Activated CD8-positive, alpha-beta memory T cell treated with anti-CD3 and anti-CD28 coated beads for 4 hours (primary cell): ENCODE measurements at places on chromosomes 4 and X.

GRCh38 chr4:25051534-25051933 lies 20.8 kb upstream of the LGI2 start:
- DNase-seq = no peak

DNA sequence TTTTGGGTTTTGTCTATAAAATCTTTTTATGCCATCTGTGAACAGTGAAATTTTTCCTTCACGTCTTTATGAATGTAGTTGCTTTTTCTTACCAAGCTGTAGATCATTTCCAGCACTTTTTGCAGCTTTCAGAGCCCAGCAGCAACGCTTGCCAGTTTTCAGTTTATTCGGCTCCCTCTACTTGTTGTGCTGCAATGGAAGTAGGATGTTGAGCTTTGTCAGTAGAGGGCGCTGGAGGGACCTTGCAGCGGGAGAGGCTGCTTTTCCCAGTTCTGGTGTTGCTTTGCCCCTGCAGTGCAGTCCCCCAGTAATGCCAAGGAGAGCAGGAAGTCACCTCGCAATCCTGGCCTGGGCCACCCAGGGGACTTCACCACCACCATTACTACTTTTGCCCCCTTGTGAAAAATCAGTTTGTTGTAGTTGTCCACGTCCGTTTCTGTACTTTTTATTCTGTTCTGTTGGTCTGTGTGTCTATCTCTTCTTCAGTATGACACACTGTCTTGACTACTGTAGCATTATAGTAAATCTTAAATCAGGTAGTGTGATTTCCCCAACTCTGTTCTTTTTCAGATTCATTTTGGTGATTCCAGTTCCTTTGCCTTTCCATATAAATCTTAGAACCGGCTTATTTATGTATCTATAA lies 21.8 kb downstream of the CMC4 start:
- no peak for DNase-seq

- DNase-seq = no peak
Observed at GRCh38 chr4:6900956-6901355, 8.7 kb upstream of the TBC1D14 start.

GRCh38 chrX:19791562-19791961 lies 95.8 kb downstream of the SH3KBP1 start:
- no peak for DNase-seq

DNA sequence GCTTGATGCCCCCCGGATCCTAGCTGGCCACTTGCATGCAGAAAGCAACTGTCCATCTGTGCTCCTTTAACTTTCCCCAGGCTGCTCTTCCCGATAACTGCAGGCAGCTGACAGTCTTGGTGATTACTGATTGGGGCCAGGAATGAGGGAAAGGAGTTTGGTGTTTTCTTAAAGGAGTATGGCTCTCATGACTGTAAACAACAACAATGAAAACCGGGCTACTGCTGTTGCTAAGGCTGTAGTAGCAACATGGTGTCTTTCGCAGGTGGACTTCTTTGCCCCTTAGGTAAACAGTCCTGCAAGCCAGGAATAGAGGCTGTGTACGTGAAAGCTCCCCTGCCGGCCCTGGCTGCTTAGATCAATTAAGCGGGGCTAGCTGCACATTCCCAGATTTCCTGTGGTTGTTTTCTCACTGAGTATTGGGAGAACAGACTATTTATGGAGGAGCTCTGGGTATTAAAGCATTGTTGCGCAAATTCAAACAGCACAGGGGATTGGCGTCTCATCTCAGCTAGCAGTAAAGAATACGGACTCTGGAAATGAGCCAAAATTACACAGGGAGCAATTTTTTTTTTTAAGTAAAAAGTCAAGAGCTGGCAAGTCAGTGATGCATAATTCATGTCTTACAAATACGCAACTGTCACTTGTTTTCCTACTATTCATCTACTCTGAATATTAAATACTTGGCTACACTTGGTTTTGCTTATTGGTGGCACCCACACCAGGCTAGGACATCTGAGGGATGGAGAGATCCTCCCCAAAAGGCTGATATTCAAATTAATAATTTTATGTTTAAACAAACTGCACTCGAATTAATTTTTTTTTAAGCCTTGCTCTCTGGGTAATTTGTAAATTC lies 61.6 kb upstream of the NAP1L5 start:
- DNase-seq = no peak

- no peak for DNase-seq
Observed at GRCh38 chrX:1779626-1780025, 164.8 kb downstream of the ASMT start.

GRCh38 chr4:184621518-184621917 lies 27.7 kb downstream of the CASP3 start:
- no peak for DNase-seq

DNA sequence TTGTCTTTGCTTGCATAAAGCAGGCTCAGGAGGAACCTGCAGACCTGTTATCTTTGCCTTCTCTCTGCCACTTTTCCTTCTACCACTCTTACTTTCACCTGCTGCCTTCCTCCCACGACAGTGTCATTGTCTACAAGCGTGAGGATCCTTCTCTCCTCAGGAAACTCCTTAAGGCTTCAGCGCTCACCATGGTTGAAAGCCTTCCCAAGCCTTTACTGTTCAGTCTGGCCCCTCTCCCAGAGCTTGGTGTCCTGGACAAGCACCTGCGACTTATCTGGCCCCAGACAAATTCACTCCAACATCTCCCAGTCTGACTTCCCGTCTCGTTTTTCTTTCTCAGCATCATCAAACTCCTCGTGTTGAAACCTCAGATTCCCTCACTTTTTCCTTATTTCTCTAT lies 31.0 kb downstream of the CC2D2A start:
- no peak for DNase-seq

DNA sequence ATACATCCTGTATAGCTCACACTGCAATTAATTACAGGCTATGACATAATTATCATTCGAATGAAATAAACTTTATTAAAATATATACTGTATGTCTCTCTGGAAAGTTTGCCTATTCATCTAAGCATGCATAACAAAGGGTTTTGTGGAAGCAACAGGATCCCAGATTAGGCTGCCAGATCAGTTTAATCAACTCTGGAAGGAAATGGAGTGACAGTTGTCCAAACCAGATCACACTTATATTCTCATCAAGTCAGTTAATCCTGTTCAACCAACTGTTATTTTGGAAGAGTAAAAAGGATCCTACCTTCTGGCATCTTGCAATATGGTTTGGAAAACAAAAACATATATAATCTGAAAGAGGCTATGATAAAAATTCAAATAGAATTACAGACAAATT lies 312.2 kb downstream of the FAT4 start:
- DNase-seq = no peak

GRCh38 chr4:23333556-23333945 lies 556.3 kb downstream of the PPARGC1A start:
- no peak for DNase-seq

DNA sequence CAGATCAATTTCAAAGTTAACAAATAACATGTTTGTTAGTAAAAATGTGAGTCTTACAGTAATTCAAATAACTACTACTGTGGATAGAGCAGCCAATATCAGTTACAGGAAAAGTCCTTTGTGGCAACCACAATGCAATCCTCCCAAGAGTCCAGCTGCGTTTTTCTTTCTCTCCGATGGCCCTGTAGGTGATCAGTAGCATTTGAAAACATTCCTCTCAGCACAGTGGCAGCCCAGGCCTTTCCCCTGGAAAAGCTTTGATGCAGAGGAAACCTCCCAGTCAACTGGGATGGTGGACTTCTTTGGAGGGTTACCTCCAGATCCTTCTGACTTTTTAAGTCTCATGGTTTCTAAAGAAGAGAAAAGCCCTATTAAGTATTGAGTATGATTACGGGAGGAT lies 18.0 kb upstream of the PDZD4 start:
- no peak for DNase-seq

- no peak for DNase-seq
Observed at GRCh38 chrX:54560411-54560810, 30.4 kb downstream of the GNL3L start.

- no peak for DNase-seq
Observed at GRCh38 chr4:16516796-16517439, 290.6 kb upstream of the TAPT1 start.

DNA sequence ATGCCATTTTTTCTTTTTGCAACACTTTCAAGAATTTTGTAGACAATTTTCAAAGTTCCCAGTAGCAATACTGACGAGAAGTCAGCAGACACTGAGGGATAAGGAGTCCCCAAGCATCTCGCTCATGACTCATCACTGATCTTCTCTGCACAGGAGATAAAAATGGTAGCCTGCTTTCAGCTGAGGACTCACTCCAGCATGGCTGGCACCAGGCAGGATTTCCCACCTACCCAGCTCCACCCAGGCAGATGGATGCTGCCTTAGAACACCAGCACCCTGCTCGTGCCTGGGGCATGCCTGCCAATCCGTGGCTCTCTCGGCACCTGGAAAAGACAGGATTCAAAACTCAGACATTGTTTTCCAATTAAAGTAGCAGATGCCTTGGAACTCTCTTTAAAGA lies 24.9 kb downstream of the JAKMIP1 start:
- no peak for DNase-seq

- DNase-seq = no peak
Observed at GRCh38 chr4:55121246-55121645, 4.1 kb downstream of the KDR start.

DNA sequence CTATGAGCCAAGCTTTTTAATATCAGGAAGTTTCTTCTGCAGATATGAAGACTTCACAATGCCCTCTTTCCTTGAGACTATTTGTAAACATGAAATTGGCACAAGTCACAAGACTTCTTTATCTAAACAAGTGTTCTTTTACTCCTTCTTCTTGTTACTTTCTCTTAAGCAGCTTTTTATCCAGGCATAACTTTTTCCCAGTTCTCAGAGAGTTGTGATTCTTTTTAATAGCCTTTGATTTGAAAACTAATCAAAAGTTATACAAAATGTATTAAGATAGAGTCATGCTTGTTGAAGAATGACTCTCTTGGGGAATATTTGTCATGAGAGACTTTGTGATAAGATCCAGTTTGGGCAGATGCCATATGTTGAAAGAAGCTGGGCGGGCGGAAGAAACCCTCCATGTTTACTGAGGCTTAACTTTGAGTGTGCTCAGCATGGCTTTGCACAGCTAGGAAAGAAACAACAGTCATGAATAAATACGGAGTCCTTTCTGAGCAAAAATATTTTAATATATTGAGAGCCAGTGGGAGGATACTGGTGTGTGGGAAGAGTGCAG lies 39.3 kb downstream of the SYTL5 start:
- DNase-seq = no peak

DNA sequence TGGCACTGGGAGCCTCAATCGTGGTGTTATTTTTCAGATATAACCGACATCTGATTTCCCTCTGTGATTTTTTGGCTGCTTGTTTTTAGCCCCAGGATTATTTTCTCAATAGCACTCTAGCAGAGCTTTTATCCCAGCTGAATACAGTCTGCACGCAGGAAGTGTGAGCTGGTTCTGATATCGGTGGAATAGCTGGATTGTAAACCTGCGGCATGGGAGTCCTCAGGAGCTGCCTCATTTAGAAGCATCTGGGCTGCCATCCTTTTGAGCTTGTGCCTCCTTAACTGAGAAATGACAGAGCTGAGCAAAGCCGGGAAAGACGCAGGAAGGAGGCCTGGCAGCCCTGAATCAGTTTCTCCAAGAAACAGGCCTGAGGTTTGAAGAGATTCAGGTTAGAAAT lies 28.4 kb upstream of the GRPEL1 start:
- DNase-seq = no peak

- DNase-seq = peak; percentile 61
Observed at GRCh38 chr4:38132107-38132673, 172.0 kb downstream of the PTTG2 start.

- DNase-seq = no peak
Observed at GRCh38 chr4:184169225-184169867, 48.3 kb downstream of the ENPP6 start.

DNA sequence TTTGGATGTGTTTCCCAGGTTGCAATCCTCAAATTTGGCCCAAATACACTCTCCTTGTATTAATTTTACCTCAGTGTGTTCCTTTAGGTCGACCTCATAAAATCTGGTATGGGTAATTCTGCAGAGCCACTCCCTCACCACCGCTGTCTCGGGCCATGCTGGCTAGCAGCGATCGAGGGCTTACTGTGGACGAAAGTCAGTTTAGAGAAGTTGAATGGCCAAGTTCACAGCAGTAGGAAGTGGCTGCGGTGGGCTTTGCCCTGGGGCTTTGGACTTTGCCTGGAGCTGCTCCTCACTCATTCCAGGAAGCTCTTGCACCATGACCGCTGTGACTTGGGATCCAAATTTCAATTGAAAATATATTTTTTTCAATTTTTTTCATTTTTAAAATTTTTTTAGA lies 19.6 kb downstream of the TMEM187 start:
- DNase-seq = no peak

GRCh38 chrX:93346309-93346708 lies 327.1 kb downstream of the NAP1L3 start:
- no peak for DNase-seq

GRCh38 chr4:81165861-81166430 lies 49.1 kb downstream of the PRKG2 start:
- DNase-seq = no peak

DNA sequence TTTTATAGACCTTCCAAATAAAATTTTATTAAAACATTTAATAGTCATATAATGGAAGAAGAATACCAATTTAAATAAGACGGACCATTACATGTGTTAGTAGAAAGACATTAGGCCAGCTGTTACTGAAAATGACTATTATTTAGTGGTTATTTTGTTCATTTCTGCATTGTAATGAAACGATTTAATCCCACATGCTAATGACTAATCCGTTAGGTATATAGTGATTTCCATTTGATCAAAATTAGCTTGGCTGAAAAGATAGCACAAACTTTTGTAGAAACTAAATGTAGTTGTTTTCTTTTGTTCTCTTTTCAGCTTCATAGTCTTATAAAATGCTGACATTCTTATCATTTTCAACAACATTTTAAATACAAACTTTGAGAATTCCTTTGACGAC lies 556.1 kb upstream of the TENM3 start:
- DNase-seq = no peak

- DNase-seq = no peak
Observed at GRCh38 chrX:21176921-21177571, 197.2 kb upstream of the CNKSR2 start.

DNA sequence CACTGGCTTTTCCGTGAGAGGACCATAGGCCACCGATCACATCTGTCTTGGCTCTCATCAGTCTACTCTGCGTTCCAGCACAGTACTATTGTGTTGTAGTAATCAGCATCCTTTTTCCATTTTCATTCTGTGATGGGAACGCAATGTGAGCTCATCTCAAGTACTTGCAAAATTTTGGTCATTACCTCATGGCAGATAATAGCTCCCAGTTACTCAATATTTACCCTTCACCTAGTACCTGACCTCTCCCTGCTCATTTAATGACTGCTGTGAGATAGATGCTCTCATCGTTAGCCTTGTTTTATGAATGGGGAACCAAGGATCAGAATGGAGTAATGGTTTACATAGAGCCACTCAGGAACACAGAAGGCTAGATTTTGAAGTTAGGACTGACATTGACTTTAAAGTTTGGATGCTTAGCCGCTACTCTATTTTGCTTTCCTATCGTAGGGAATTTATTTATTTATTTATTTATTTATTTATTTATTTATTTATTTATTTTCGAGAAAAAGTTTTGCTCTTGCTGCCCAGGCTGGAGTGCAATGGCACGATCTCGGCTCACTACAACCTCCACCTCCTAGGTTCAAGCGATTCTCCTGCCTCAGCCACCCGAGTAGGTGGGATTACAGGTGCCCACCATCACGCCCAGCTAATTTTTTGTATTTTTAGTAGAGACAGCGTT lies 6.5 kb upstream of the GPR101 start:
- DNase-seq = no peak
